ENCODE measurements at places on chromosomes 5 and 9. TPM values are rescaled to one million over a fixed set of nuclear protein-coding genes. Genes with fewer than 3 reads are reported as not detected.

DNA sequence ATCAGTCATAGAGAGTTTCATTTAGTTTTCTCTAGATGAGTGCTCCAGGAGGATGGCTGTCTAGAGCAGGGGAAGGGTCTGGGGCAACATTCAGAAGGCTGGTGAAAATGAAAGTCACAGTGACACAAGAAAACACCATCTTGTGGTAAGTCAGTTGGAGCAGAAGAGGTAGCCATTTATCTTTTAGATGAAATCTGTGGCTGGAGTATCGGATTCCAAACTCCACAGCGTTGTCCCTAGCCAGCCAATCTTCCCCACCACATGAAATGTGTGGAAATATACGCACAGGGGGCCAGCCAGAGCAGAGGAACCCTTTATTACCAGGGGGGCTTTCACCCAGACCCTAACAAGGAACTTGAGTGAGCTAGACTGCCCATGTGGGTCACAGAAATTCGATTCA lies 15.9 kb upstream of the TNFAIP8 start:
- H3K4me1 ChIP-seq, result peaks cover 14% of the 10 kb centered on the region
- no peaks in the 10 kb centered on the region for H3K36me3 ChIP-seq
- H3K4me3 ChIP-seq, result no peak overlapping the region
- no peak for DNase-seq
- no peaks in the 10 kb centered on the region for H3K27me3 ChIP-seq
- no peak overlapping the region for H3K27ac ChIP-seq

- no peak for DNase-seq
- H3K36me3 ChIP-seq, result no peaks in the 10 kb centered on the region
- no peak overlapping the region for H3K27ac ChIP-seq
- H3K4me1 ChIP-seq, result no peaks in the 10 kb centered on the region
- no peaks in the 10 kb centered on the region for H3K27me3 ChIP-seq
- H3K4me3 ChIP-seq, result no peak overlapping the region
Measured at GRCh38 chr5:107324809-107325208, 345.9 kb downstream of the EFNA5 start.

DNA sequence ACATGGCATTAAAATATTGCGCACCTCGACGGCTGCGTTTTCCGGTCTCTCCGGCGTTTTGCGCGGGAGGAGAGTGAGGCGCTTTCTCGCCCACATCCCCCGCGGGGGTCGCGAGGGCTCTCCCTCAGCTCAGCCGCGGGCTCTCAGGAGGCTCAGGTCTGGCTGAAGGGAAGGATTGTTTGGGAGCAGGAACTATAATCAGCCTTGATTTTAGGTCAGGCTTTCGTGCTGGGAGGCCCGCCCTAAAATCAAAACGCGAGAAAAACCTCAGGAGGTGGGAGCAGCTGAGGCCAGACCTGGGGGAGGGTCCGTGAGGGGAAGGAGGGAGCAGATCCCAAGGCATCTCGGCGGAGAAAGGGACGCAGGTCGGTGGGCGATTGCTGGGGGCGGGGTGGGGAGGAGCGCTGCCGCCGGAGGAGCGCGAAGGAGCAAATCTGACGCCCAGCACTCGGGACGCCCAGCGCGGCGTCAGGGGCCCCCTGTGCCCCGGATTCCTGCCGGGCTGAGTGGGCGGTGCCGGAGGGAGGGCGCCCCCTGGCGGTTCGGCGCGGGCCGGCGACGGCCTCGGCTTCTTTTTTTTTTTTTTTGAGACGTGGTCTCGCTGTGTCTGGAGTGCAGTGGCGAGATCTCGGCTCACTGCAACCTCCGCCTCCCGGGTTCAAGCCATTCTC lies 18.7 kb upstream of the RNF130 start:
- H3K4me3 ChIP-seq, result 0 out of 2 replicates have a peak overlapping the region, but pooled peaks have one; percentile 7
- H3K27ac ChIP-seq, result no peak overlapping the region
- H3K36me3 ChIP-seq, result no peaks in the 10 kb centered on the region
- no peaks in the 10 kb centered on the region for H3K4me1 ChIP-seq

DNA sequence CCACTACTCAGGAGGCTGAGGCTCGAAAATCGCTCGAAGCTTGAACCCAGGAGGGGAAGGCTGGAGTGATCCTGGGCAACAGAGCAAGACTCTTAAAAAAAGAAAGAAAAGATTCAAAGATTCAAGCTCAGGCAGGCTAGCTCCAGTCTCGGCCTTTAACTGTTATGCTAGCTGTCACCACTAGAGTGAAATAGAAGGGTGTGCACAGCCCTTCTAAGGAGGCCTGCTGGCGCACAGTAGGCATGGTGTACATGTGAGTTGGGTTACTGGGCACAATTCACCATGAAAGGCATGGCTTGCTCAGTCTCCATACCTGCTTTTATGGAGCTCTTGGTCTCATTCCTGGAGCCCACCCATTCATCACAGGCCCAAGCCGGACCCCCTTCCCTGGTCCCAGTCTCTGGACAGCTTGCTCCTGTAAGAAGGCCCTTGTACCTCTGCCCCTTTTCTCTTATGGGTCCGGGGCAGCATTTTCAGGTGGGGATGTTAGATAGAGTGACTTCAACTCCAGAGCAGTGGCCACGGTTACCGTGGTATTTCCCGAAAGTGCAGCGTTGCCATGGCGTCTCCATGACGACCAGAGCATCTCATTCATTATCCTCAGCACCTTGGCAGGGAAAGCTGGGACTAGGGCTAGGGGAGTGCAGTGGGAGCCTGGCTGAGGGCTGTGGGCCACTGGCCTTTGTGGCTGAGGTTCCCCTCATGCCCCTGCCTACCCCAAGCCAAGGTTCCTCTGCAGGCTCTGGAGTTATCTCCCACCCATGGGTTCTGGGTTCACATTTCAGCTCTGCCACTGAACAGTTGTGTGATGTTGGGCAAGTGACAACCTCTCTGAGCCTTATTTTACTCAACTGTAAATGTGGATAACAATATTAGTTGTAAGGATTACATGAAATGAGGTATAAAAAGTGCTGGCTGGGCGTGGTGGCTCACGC lies 5.7 kb downstream of the NDST1 start:
- H3K27me3 ChIP-seq, result no peaks in the 10 kb centered on the region
- no peaks in the 10 kb centered on the region for H3K36me3 ChIP-seq
- no peak for DNase-seq
- H3K27ac ChIP-seq, result peak overlapping the region; percentile 74

PCDHB9 gene
- total RNA-seq, result 2.6 TPM
